ENCODE measurements at places on chromosomes 11 and 22. TPM values are rescaled to one million over a fixed set of nuclear protein-coding genes. Genes with fewer than 3 reads are reported as not detected.

- no peak overlapping the region for H3K27ac ChIP-seq
- peaks cover 9% of the 10 kb centered on the region for H3K4me1 ChIP-seq
- H3K4me3 ChIP-seq, result no peak overlapping the region
- no peak for DNase-seq
Measured at GRCh38 chr11:15871904-15872626, 484.3 kb downstream of the SOX6 start.

GRCh38 chr11:45803971-45804760 lies 783 bp upstream of the SLC35C1 start:
- DNase-seq, result peak; percentile 83
- peaks cover 2% of the 10 kb centered on the region for H3K36me3 ChIP-seq
- H3K4me3 ChIP-seq, result peak overlapping the region; percentile 96
- H3K4me1 ChIP-seq, result peaks cover 33% of the 10 kb centered on the region

GRCh38 chr11:113634940-113635575 lies 71.0 kb downstream of the TMPRSS5 start:
- H3K36me3 ChIP-seq, result no peaks in the 10 kb centered on the region
- H3K27me3 ChIP-seq, result peaks cover 15% of the 10 kb centered on the region
- H3K27ac ChIP-seq, result no peak overlapping the region
- H3K4me3 ChIP-seq, result no peak overlapping the region
- H3K4me1 ChIP-seq, result no peaks in the 10 kb centered on the region
- no peak for DNase-seq

- H3K36me3 ChIP-seq, result no peaks in the 10 kb centered on the region
- H3K4me3 ChIP-seq, result no peak within 1 kb of the TSS
- H3K27me3 ChIP-seq, result no peaks in the 10 kb centered on the region
- no peak within 1 kb of the TSS for H3K27ac ChIP-seq
Measured at GRCh38 chr11:1852877-1853276, at the start of gene LSP1. LSP1 (plus strand) TSS chr11:1853084; CDS start chr11:1853145, 61 bp downstream.

GRCh38 chr11:21321530-21321929 lies 652.1 kb downstream of the NELL1 start:
- no peaks in the 10 kb centered on the region for H3K36me3 ChIP-seq
- no peak for DNase-seq
- H3K27me3 ChIP-seq, result no peaks in the 10 kb centered on the region
- no peak overlapping the region for H3K4me3 ChIP-seq

- DNase-seq, result peak; percentile 71
- H3K4me3 ChIP-seq, result peak overlapping the region; percentile 77
- peak overlapping the region; percentile 71 for H3K27ac ChIP-seq
- peaks cover 2% of the 10 kb centered on the region for H3K36me3 ChIP-seq
- no peaks in the 10 kb centered on the region for H3K27me3 ChIP-seq
Measured at GRCh38 chr11:111977146-111978027, 40.2 kb downstream of the DIXDC1 start.

DNA sequence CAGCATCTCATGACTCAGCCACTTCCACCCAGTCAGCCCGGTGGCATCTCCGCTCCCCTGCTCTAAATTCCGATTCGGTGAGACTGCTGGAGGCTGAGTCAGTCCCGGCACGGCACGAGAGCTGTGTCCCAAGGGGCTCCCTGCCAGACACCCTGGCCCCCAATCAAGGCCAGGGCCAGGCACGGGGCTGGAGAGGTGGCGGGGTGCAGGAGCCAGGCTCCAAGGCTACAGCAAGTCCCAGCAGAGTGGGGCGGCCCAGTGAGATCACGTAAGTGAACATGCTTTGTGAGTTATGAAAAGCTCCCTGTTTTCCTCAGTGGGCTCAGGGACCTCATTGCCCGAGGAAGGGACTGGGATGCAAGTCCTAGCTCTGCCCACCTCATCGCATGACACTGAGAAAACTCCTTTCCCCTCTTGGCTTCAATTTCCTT lies 3.0 kb downstream of the C11orf68 start:
- H3K27me3 ChIP-seq, result no peaks in the 10 kb centered on the region
- peaks cover 37% of the 10 kb centered on the region for H3K4me1 ChIP-seq
- DNase-seq, result peak; percentile 60
- no peak overlapping the region for H3K4me3 ChIP-seq
- peak overlapping the region; percentile 81 for H3K27ac ChIP-seq
- H3K36me3 ChIP-seq, result peaks cover 5% of the 10 kb centered on the region

- no peaks in the 10 kb centered on the region for H3K36me3 ChIP-seq
- no peak overlapping the region for H3K4me3 ChIP-seq
- DNase-seq, result no peak
- no peak overlapping the region for H3K27ac ChIP-seq
- peaks cover 17% of the 10 kb centered on the region for H3K27me3 ChIP-seq
Measured at GRCh38 chr11:72287293-72287692, 43.3 kb upstream of the PHOX2A start.

DNA sequence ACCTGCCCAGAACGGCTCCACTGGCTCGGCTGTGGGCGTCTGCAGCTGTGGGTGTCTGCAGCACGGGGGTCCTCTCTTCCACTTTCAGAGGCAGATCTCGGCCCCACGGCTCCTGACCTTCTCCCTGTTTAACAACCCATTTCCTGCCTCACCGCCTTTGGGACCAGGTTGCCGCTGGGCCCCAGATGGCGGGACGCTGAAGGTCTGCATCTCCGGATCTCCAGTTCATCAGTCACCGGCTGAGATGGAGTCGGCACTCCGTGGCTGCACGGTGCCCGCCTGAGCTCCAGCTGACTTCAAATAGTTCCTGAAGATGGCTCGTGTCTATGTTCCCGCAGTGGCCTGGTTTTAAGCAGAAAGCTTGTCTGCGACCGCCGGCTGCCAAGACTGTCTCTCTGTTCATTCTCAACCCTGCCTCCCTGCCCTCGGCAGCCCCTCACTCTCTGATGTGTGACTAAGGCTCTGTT lies 475.9 kb downstream of the BRD1 start:
- H3K27me3 ChIP-seq, result peaks cover 7% of the 10 kb centered on the region
- no peak overlapping the region for H3K27ac ChIP-seq
- H3K4me1 ChIP-seq, result peaks cover 17% of the 10 kb centered on the region
- DNase-seq, result peak; percentile 33
- no peak overlapping the region for H3K4me3 ChIP-seq

DEPDC7 gene
- 4.7 TPM for total RNA-seq

TBX10 gene
- total RNA-seq, result not detected

PKDREJ gene
- not detected for total RNA-seq
